ENCODE measurements at places on chromosomes 2 and 18.

GRCh38 chr2:2012505-2012904 lies 268.2 kb upstream of the PXDN start:
- no peak for DNase-seq

- no peak for DNase-seq
Observed at GRCh38 chr18:69817335-69817940, 130.2 kb downstream of the CD226 start.

- DNase-seq = no peak
Observed at GRCh38 chr2:86443631-86444350, 2.6 kb downstream of the KDM3A start.

DNA sequence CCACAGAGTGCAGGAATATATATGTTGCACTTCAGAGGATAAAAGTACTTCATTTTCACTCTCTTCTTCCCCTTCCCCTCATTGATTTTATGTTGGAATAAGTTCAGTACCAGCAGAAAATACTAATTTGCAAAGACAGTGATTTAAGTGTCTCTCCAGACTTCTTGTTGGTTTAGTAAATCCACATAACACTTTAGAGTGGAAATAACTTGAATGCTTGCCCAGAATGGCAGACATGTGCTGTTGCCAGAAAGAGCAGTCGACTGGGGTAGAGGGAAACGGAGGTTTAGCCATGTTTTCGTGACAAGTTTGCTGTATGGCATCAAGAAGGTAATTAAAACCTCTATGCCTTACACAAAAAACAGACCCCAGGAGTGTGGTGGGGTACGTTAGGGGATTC lies 246.0 kb upstream of the CXCR4 start:
- DNase-seq = no peak

- no peak for DNase-seq
Observed at GRCh38 chr2:3624059-3624794, 29.3 kb downstream of the COLEC11 start.

DNA sequence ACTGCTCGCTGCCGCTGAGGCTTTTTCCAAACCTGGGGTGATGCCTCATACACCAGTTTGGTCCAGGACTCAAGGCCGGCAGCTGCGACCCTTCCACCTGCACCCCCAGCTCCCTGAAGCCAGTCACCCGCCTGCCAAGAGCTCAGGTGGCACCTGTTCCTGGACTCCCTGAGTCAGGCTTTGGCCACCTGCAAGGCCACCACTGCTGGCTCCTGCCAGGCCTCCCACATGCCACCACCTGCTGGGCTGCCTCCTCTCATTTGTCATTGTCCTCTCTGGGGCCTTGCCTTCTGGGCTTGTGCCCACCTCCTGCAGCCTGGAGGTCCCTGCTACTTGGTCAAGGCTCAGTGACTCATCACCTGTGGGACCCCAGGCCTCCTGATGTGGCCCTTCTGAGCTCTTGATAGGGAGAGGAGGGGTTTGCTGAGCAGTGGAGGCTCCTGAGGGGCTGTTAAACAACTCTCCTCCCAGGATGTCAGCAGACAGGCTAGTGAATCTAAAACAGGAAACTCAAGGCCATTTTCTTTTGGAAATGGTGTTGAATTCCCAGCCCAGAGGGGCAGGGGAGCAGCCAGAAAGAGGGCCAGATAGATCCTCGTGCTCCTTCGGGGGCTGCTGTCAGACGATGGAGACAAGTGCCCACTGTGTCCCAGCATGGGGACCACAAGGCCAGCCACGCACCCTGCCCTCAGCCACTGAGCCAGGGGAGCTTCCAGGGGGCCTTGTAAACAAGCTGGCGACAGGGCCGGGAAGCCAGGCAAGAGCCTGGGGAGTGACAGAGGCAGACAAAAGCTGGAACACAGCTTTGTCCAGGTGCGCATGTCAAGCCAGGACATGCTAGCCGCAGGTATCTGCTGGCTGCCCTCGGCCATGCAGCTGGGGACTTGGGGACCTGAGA lies 416.8 kb downstream of the LRATD1 start:
- DNase-seq = no peak

DNA sequence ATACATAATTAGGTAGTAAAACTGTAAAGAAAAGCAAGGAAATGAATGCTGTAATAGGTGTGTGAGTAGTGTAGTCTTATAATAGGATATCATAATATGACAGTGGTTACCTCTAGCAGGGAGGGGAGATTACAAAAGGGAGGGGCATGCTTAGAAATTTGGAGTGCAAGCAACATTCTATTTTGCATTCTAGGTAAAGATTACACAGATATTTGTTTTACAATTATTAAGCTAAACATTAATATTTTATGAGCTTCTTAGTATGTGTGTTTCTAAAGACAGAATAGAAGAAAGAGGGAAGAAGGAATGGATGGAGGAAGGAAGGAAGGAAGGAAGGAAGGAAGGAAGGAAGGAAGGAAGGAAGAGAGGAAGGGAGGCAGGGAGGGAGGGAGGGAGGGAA lies 177.9 kb downstream of the PAX3 start:
- DNase-seq = no peak

GRCh38 chr2:134348239-134348638 lies 94.4 kb downstream of the MGAT5 start:
- no peak for DNase-seq

- DNase-seq = no peak
Observed at GRCh38 chr18:13165636-13166423, 52.7 kb upstream of the LDLRAD4 start.

- no peak for DNase-seq
Observed at GRCh38 chr18:69684789-69685188, 262.9 kb downstream of the CD226 start.

DNA sequence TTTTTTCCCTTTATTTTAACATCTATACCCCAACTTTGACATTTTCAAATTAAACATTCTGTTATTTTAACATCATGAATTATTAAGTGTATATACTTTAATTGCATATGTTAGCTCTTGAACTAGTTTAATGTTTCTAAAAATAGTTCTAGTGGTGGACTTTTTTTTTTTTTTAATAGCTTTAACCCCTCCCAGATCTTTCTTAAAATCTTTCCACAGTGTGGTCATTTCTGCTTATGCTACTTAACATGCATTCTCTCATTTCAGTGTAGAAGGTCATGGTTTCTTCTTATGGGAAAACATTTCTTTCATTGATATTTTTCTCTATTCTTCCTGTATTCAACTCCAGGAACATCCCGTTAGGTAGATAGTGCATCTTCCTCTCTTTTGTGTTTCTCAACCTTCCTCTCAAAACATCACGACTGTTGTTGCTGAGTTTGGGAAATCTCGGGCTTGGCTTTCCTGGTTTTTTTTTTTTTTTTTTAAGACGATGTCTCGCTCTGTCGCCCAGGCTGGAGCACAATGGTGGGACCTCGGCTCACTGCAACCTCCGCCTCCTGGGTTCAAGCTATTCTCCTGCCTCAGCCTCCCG lies 849 bp upstream of the TMEM18 start:
- DNase-seq = no peak

DNA sequence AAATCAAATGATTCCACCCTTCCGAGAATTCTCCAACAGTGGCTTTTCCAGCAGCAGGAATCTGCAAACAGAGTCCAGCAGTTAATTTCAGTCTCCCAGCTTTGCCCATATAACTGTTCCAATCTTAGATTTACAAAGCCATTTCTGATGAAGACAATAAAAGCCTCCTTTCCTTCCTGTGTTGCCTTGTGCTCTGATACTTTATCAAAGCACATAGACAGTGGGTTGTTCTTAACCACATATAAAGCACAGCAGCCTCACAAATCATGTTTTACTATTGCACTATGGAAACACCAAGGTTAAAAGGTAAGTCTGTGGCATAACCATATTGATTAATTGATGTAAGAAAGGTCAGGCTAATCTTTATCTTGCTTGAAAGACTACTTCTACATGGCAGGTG lies 89.8 kb upstream of the MMADHC start:
- DNase-seq = no peak

DNA sequence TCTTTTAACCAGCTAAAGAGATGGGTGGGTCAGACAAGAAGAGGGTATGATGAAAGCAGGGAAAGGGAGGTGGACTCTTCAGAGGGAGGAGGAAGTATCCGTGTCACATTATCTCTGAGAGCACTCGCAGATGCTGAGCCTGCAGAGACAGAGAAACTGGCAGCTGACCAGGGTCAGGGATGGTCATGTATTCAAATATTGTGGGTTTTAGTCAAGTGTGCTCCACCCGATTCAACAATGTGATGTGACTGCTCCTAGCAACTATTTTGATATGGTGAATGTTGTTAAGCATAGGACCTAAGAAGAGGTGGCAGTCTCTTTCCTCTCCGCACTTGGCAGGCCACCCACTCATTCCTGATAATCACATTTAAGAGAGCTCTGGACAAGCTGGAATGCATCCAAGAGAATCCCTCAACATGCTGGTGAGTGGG lies 1.3 kb upstream of the CLIP4 start:
- no peak for DNase-seq
